ENCODE measurements at places on chromosomes 7 and 10. TPM values are rescaled to one million over a fixed set of nuclear protein-coding genes. Genes with fewer than 3 reads are reported as not detected.

The SORBS1 gene
- 44.0 TPM for total RNA-seq

The ABCB1 gene
- 2.2 TPM for total RNA-seq

The MOGAT3 gene
- not detected for total RNA-seq

The MRC1 gene
- total RNA-seq: 215 TPM

The AGR2 gene
- 182 TPM for total RNA-seq

The NANOS1 gene
- 1.6 TPM for total RNA-seq

The DPYSL4 gene
- total RNA-seq: 1.3 TPM

The INMT gene
- 164 TPM for total RNA-seq

The CADPS2 gene
- 57.5 TPM for total RNA-seq

The HHEX gene
- 13.7 TPM for total RNA-seq

The ARHGEF5 gene
- total RNA-seq: 23.9 TPM

The ABCC2 gene
- 1.1 TPM for total RNA-seq

The PRLHR gene
- not detected for total RNA-seq

The PPP1R3C gene
- 24.0 TPM for total RNA-seq

The NHLRC2 gene
- 48.2 TPM for total RNA-seq

The SEC23IP gene
- 63.4 TPM for total RNA-seq

The EPDR1 gene
- 84.8 TPM for total RNA-seq

The C10orf105 gene
- 0.17 TPM for total RNA-seq

The MKI67 gene
- 6.9 TPM for total RNA-seq

The IFIT2 gene
- 26.1 TPM for total RNA-seq

The WDR86 gene
- total RNA-seq: 0.85 TPM

The PTEN gene
- total RNA-seq: 118 TPM

The OR13A1 gene
- total RNA-seq: not detected

The LIPF gene
- not detected for total RNA-seq

Measured in left lung (tissue), 14 donors.